ENCODE measurements at places on chromosomes 2 and 18.

DNA sequence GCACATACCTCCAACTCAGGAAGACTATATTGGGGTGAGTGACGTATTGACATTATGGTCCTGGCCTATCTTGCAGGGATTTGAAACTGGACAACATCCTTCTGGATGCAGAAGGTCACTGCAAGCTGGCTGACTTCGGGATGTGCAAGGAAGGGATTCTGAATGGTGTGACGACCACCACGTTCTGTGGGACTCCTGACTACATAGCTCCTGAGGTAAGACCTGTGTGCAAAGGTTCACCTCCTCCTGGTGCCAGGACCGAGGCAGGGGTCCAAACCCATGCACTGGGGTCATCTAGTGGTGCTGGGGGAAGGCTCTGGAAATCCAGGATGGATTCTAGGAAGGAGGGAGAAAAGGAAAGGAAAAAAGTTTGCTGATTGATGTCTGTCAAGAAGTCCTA lies 152.2 kb upstream of the EPAS1 start:
- no peak for DNase-seq

DNA sequence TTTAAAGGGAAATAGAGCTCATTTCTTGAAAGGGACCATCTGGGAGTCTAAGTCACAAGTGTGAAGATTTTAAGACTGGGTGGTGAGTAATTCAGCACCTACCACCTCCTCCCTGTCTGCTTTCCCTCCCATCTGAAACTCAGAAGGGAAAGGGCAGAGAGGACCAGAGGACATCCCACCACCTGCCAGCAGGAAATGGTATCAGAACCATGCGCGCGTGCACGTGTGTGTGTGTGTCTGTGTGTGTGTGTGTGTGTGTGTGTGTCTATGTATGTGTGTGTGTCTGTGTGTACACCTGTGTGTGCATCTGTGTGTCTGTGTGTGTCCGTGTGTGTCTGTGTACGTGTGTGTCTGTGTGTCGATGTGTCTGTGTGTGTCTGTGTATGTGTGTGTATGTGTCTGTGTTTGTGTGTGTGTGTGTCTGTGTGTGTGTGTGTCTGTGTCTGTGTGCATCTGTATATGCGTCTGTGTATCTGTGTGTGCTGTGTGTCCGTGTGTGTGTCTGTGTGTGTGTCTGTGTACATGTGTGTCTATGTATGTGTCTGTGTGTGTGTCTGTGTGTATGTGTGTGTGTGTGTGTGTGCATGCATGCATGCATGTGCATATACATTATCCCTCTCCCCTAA lies 76.8 kb downstream of the ZFP36L2 start:
- no peak for DNase-seq

GRCh38 chr2:236985761-236986339 lies 99.8 kb upstream of the COPS8 start:
- no peak for DNase-seq

DNA sequence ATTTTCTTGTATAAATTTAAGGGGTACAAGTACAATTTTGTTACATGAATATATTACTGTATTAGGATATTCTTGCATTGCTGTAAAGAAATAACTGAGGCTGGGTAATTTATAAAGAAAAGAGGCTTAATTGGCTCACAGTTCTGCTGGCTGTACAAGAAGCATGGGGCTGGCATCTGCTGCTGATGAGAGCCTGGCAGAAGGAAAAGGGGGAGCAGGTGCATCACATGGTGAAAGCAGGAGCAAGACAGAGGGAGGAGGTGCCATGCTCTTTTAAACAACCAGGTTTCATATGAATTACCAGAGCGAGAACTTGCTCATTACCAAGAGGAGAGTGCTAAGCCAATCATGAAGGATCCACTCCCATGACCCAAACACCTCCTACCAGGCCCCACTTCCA lies 399.5 kb upstream of the RAB6C start:
- DNase-seq: no peak

GRCh38 chr2:239399433-239399920 lies 1.3 kb downstream of the HDAC4 start:
- DNase-seq: no peak

DNA sequence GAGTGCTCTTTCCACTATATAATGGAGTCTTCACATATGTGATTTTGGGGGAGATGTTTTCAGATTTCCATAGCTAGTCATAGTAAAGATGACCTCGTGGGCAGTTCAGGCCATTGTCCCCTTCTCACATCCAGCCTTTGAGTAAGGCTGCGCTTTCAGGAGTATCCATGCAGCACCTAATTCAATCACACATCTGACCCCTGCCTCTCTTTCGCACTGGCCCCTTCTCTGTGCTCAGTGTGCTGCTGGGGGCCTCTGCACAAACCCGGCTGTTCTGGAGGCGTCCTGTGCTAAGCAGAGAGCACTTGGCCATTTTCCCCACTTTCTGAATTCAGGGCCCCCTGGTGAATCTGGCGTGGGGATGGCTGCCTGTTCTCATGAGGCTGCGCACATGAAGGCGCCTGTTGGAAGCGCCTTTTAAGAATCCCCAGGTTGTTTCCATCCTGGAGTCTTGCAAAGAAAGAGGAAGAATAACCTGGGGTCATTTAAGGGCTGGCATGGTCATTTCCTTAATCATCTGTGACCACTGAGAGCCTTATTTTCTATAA lies 96.0 kb upstream of the ALPP start:
- no peak for DNase-seq

DNA sequence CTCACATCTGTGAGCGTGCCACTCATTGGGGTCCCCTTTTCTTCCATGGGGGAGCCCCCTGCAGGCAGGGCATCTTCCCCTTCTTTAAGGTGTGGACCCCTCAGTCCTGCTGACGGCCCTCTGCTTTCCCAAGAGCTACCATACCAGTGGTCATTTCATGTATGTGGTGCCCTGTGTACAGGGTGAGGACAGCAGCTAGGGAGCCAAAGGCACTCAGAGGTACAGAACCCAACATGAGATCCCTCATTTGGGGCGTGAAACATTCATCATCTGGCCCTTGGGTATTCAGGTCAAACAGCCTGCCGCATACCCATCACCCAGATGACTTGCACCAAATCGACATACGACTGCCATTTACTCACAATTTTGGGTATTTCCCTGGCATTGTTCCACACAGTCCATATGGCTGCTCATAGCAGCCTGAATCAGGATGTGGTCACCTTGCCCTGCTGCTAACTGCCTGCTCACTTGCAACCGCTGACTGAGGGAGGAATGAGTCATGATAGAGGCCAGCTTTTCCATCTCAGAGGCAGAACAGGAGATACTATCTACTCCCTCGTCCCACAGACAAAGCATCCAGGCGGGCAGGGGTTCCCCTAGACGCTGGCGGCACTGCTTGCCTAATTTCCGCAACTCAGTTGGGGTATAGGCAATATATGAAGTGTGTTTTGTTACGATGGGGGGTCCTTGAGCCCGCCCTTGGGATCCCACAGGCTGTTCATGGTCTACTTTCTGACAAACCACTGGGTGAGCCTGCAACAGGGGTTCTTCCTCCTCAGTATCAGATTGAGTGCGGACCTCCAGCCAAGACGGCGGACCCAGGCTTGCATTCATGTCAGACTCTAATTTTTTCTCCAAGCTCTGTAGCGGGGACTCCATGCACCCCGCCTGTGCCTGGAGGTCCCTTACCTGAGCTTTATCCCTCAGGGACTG lies 228.6 kb downstream of the SATB2 start:
- no peak for DNase-seq

DNA sequence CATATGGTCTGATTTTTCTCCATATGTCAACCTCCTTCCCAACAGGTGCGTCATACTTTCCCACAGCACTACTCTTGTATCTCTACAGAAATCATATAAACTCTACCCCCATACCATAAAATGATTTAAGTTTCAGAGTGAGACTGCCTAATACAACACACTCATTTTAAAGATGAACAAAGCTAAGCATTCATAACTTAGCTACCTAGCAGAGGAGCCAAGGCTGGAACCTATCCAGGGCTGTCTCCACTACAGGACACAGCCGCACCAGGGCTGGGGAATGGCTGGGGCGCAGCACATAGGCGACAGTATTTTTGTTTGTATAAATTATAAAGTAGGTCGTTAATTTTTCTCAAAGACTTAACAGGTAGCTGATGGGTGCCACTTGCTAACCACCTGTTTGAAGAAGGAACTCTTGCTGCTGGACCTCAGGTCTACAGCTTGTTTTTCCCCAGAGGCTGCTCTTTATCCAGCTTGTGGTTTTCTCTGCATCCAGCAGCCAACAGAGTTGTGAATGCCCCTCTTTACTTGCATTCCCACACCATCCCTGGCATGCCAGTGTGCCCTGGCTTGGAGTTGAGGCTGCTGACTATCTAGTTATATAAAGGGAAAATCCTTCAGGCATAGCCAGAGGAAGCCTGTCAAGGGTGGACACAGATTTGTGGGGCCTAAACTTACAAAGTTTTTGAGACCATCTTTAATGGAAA lies 62.0 kb downstream of the HNRNPLL start:
- no peak for DNase-seq

Measured in endothelial cell (in vitro differentiated cells).